Progenitor cell of endocrine pancreas (in vitro differentiated cells): ENCODE measurements at places on chromosomes 12 and 14.
A peak's percentile ranks its signal among the peaks of the same experiment; 100 is the strongest.

- H3K27ac ChIP-seq, result no peak overlapping the region
- H3K27me3 ChIP-seq, result no peaks in the 10 kb centered on the region
- no peak for DNase-seq
Observed at GRCh38 chr12:32496946-32497345, 97.6 kb downstream of the FGD4 start.

DNA sequence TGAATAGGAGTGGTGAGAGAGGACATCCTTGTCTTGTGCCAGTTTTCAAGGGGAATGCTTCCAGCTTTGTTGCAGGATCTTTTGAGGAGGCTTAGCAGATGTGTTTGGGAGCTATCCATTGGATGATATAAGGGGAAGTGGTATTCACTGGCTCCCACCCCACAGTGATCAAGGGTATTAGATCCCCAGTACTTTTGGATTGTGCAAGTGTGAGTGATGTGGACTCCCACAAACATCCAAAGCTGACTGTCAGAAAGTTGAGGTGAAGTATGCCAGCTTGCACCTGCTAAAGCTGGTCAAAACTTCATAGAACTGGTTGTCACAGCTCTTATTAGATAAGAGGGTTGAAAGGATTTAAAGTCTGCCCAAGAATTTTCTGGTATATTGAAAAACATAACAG is 110.1 kb upstream of the BTG1 start:
- H3K27me3 ChIP-seq, result no peaks in the 10 kb centered on the region
- no peak overlapping the region for H3K27ac ChIP-seq
- H3K4me1 ChIP-seq, result peaks cover 10% of the 10 kb centered on the region
- no peaks in the 10 kb centered on the region for H3K36me3 ChIP-seq

DNA sequence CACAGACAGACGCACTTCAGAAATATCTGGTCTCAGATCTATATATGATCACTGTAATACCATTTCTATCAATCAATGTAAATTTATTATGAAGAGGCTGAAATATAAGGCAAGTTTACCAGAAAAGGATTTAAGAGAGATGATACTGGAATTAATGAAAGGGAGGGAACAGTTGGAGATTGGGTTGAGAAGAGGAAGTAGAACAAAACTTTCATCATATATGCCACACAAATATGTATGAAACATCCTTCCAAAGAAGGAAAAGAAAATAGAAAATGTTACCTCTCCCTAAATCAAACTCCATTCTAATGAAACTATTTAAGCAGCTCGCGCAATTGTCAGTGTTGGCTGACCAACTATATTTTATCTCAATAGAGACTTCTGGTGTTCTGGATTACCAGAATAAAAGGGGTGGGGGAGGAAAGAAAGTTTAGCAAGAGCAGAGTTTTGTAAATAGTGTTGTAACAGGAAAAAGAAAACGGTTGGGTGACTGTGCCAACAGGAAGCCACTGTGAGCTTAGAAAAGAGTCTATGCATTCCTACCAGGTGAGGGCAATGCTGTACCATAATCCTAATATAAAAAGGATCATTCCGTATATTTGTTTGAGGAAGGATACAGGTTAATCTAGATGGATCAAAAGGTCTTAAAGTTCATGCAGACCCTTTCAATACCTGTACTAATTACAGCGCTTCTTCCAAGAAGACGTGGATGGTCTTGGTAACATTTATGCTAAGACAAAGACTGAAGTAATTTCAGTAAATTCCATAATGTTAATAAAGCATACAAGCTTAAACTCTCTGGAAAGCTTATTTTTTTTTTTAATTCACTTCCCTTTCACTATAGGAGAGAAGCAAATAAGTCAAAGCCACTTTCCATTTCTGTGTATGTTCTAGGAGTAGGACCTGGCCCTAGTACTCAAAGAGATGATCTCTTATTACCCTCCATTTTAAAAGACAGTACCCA is 14.5 kb upstream of the LLPH start:
- peak overlapping the region; percentile 81 for H3K27ac ChIP-seq
- H3K36me3 ChIP-seq, result peaks cover 17% of the 10 kb centered on the region
- DNase-seq, result no peak
- H3K4me1 ChIP-seq, result no peaks in the 10 kb centered on the region
- H3K4me3 ChIP-seq, result no peak overlapping the region
- no peaks in the 10 kb centered on the region for H3K27me3 ChIP-seq

DNA sequence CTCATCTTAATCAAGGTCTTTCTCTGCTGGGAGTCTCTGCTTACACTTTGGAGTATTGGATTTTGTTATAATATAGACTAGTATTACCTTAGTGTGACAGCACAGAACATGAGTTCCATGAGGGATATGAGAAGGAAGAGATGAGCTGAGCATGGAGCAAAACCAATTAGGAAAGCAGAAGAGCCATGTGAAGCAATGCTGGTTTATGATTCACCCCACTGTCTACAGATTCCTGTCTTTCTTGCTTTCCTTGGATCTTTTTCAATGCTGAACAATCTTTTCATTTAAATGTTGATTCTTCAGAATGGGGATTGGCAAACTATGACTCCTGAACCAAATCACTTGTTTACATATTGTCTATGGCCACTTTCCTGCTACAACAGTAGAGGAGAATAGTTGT is 70.4 kb upstream of the KITLG start:
- no peak overlapping the region for H3K27ac ChIP-seq
- H3K4me1 ChIP-seq, result no peaks in the 10 kb centered on the region
- H3K36me3 ChIP-seq, result no peaks in the 10 kb centered on the region
- no peak for DNase-seq

- peaks cover 36% of the 10 kb centered on the region for H3K4me1 ChIP-seq
- peak within 1 kb of the TSS; percentile 98 for H3K27ac ChIP-seq
- peak; percentile 85 for DNase-seq
- peak within 1 kb of the TSS; percentile 87 for H3K4me3 ChIP-seq
- peaks cover 31% of the 10 kb centered on the region for H3K27me3 ChIP-seq
Observed at GRCh38 chr12:79690638-79691510, at the start of gene PAWR. Gene PAWR (minus strand): TSS chr12:79690964. CDS start chr12:79690244, 720 bp downstream.

DNA sequence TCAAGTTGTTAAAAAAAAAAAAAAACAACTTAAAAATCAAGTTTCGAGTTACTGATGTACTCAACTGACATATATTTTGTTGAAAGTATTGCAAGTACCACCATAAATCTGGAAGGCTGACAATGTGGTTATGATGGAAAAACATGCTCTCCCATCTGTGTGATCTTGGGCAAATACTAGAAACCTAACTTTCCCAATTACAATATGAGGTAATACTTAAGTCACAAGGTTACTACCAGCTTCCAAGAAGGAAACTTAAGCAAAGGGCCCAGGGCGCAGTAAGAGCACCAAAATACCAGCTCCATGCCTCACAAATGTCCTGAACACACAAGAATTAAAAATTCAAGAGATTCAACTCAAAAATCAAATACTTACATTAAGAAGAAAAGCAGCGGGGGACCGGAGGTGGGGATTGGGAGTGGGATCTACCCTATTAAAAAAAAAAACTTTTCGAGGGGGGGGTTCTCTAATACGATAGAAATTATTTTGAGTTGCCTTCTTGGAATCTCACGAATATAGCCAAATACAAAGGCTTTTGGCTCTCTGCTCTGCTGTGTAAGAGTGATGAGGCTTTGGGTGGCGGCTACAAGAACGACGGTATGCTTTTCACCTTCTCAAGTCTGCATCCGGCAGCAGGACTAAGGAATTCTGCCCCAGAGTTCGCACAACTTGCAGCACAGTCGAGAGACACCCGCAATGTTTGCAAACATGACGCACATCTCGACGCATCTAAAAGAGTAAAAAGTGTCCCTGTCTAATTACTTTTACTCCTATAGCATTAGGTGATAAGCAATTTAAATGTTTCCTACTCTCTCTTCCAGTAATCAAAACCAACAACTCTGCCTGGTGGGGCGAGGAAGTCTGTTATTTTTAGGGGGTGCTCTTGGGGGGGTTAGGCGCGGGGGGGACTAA is 1.1 kb downstream of the SAV1 start:
- no peak overlapping the region for H3K4me3 ChIP-seq
- peak overlapping the region; percentile 85 for H3K27ac ChIP-seq
- H3K36me3 ChIP-seq, result peaks cover 12% of the 10 kb centered on the region
- H3K4me1 ChIP-seq, result peaks cover 9% of the 10 kb centered on the region
